ENCODE measurements at places on chromosomes 11 and 22.

GRCh38 chr22:45503050-45503815 lies 550 bp downstream of the FBLN1 start:
- DNase-seq, result no peak

DNA sequence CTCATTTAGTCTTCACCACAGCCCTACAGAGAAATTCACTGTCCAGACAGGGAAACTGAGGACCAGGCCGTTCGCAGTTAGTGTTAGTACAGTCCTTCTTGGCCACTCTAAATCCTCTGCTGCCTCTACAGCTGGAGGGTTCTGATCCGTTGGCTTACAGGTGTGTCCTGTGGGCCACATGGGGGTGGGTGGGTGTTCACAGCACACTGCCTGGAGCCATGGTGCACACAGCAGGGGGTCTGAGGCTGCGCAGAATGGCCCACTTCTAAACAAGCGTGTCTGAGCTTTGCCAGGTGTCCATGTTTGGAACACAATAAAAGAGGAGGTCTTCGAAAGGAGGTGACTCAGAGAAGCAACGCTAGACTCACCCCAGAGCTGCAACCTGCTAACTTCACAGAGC lies 249.0 kb downstream of the ST3GAL4 start:
- no peak for DNase-seq

- no peak for DNase-seq
Observed at GRCh38 chr22:42439821-42440674, 7.8 kb upstream of the NFAM1 start.

- DNase-seq, result no peak
Observed at GRCh38 chr11:64771861-64772260, 6.5 kb downstream of the SF1 start.

DNA sequence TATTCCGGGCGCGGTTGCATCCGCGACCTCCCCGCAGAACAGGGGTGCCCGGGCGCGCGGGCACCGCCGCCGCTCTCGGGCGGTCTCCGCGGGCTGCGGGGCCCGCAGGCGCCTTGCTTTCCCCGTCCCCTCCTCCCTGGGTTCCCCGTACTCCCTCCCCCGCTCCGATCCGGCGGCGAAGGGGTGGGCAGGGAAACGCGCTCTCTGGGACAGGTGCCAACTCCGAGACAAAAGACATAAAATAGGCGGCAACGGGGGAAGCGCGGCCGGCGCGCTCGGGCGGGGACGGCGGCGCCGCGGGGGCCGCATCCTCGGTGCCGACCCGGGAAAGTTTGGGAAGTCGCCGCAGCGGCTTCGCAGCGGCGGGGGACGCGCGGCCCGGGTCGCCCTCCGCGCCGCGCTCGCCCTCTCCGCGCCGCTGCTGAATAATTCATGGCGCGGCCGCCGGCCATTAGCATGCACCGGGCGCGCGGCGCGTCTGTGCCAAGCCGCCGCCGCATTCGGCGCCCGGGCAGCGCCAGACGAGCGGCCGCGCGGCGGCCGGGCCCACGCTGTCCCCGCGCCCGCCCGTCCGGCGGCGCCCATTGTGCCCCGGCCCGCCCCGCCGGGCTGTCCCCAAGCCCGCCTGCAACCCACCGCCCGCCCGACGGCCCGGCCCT lies 78.7 kb upstream of the PPARA start:
- peak; percentile 86 for DNase-seq

DNA sequence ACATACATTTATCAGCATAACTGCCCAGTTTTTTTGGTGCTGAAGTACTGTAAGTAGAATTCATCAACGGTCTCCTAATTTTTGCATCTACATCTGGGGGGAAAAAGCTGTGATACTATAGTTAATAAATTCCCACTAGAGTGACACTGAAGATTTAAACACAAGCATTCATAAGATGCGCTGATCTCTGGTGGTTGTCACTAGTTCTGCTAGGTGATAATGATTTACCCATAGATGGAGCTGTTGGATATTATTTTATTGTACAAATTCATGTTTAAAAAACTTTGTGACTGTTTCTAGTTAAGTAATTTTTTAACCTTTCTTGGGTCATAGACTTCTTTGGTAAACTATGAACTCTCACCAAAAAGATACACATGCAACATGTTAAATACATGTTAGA lies 106.6 kb downstream of the EMSY start:
- DNase-seq, result no peak

GRCh38 chr11:61168800-61169199 lies 7.6 kb upstream of the VPS37C start:
- DNase-seq, result no peak

All from T1000 (cell line).